ENCODE measurements at places on chromosomes 6 and 20.

- no peak for DNase-seq
- H3K27me3 ChIP-seq, result no peaks in the 10 kb centered on the region
- no peaks in the 10 kb centered on the region for H3K4me1 ChIP-seq
- H3K4me3 ChIP-seq, result no peak overlapping the region
- H3K36me3 ChIP-seq, result no peaks in the 10 kb centered on the region
- no peak overlapping the region for H3K27ac ChIP-seq
Observed at GRCh38 chr6:36243562-36244212, 26.2 kb upstream of the PNPLA1 start.

GRCh38 chr6:41226752-41227151, 1.4 kb upstream of the TREML4 start:
- H3K4me3 ChIP-seq, result no peak overlapping the region
- peaks cover 2% of the 10 kb centered on the region for H3K27me3 ChIP-seq
- DNase-seq, result no peak
- no peak overlapping the region for H3K27ac ChIP-seq

GRCh38 chr20:5491455-5491854, 174.7 kb upstream of the PROKR2 start:
- H3K27ac ChIP-seq, result no peak overlapping the region
- no peaks in the 10 kb centered on the region for H3K4me1 ChIP-seq
- no peak for DNase-seq

- no peak for DNase-seq
- H3K4me3 ChIP-seq, result no peak overlapping the region
- H3K4me1 ChIP-seq, result no peaks in the 10 kb centered on the region
- H3K27ac ChIP-seq, result no peak overlapping the region
- H3K36me3 ChIP-seq, result no peaks in the 10 kb centered on the region
Observed at GRCh38 chr6:133004304-133004884, 190.0 kb downstream of the RPS12 start.

- peaks cover 1% of the 10 kb centered on the region for H3K4me1 ChIP-seq
- H3K27me3 ChIP-seq, result no peaks in the 10 kb centered on the region
- H3K36me3 ChIP-seq, result no peaks in the 10 kb centered on the region
- no peak overlapping the region for H3K4me3 ChIP-seq
- DNase-seq, result no peak
- no peak overlapping the region for H3K27ac ChIP-seq
Observed at GRCh38 chr6:134309227-134309626, 8.7 kb downstream of the SGK1 start.

- no peak overlapping the region for H3K4me3 ChIP-seq
- no peaks in the 10 kb centered on the region for H3K4me1 ChIP-seq
- H3K27me3 ChIP-seq, result no peaks in the 10 kb centered on the region
- H3K27ac ChIP-seq, result no peak overlapping the region
- H3K36me3 ChIP-seq, result no peaks in the 10 kb centered on the region
Observed at GRCh38 chr6:83352424-83353061, 78.3 kb downstream of the ME1 start.

DNA sequence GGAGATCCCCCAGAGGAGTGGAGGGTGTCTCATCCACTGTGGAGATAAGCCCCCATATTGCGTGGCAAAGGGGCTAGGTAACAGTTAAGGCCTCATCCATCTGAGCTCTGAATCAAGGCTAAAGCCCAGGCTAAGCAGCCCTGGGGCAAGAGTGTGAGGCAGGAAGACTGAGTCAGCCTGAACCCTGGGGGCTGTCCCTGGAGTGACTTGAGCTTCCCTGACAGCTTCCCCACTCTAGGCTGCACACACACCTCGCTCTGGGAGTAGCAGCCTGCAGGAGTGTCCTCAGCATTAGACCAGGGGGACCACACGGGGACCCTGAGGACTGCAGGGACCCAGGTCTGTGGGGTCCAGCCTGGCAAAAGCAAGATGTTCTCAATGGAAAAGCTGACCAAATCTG, 27.9 kb downstream of the UBD start:
- no peaks in the 10 kb centered on the region for H3K4me1 ChIP-seq
- no peak overlapping the region for H3K27ac ChIP-seq

GRCh38 chr6:70538376-70538775, 28.4 kb upstream of the SDHAF4 start:
- H3K4me1 ChIP-seq, result no peaks in the 10 kb centered on the region
- DNase-seq, result no peak
- no peaks in the 10 kb centered on the region for H3K27me3 ChIP-seq
- peaks cover 4% of the 10 kb centered on the region for H3K36me3 ChIP-seq
- H3K4me3 ChIP-seq, result no peak overlapping the region
